ENCODE measurements at places on chromosomes 3 and 15. TPM values are rescaled to one million over a fixed set of nuclear protein-coding genes. Genes with fewer than 3 reads are reported as not detected.

The WDR93 gene
- 0.17 TPM for total RNA-seq

The DYNC1LI1 gene
- total RNA-seq: 30.2 TPM

The SHF gene
- total RNA-seq: 1.1 TPM

GRCh38 chr15:95300958-95301357 lies 1029.5 kb upstream of the NR2F2 start:
- no peak for DNase-seq

DNA sequence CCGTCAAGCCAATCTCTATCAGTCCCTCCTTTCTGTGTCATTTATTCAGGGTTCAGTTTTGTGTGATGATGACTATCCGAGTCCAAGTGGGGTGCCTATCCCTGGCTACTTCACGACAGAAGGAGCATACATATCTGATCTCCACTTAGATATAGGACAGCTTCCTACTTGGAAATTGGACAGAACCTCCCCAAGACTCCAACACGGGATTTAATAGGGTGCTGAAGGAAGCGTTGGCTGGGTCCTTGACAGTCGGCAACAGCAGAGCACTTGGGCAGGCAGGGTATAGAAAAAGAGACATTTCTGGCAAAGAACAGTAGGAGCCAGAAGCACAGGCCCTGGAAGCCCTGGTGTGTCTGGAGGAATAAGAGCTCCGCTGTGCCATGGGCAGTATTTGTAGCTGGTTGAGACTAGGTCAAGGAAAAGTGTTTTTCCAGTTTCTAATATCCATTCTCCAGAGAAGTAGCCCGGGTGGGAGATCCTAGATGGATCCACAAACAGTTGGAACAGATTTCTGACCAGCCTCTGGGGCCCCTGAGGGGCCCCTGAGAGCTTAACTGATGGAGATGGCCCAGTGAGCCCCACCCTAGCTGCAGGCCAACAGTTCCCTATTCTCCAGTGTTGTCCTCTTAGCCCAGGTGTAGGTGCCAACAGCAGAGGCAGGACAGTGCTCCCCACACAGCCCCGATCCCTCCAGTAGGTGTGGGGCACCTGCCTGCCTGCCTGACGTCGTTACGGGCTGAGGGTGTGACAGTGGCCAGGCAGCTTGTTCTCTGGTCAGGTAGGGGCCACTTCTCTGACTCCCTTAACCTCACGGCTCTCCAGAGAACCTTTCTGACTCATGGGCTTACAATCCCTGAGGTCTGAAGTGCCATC lies 130.8 kb downstream of the CHCHD6 start:
- DNase-seq: peak; percentile 64

- DNase-seq: no peak
Measured at GRCh38 chr3:14725013-14725412, 50.1 kb downstream of the C3orf20 start.

- DNase-seq: no peak
Measured at GRCh38 chr3:134517791-134518190, 31.9 kb downstream of the CEP63 start.

DNA sequence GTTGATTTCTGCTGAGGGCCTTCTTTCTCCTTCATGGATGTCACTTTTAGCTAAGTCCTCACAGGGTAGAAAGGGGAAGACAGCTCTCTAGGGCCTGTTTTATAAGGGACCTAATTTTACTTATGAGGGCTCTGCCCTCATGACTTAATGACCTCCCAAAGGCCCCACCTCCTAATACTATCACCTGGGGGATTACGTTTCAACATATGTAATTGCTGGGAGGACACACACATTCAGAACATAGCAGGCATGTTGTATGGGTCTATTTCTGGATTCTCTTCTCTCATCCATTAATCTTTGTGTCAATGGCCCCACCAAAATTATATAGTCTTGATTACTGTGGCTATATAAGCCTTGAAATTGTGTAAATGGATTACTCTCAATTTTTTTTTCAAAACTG lies 255.0 kb downstream of the CLSTN2 start:
- DNase-seq: no peak

GRCh38 chr3:136621628-136622027 lies 130.6 kb downstream of the STAG1 start:
- peak; percentile 69 for DNase-seq

Data from mammary epithelial cell (primary cell).